Motor neuron (in vitro differentiated cells): ENCODE measurements at places on chromosomes 3 and 15. TPM values are rescaled to one million over a fixed set of nuclear protein-coding genes. Genes with fewer than 3 reads are reported as not detected.

- no peak for ATAC-seq
Observed at GRCh38 chr3:61761694-61762430, 200.5 kb downstream of the PTPRG start.

GRCh38 chr15:33458421-33458820 lies 147.7 kb downstream of the RYR3 start:
- no peak for ATAC-seq

The PARP15 gene
- 0.07 TPM in 2 replicates for total RNA-seq

DNA sequence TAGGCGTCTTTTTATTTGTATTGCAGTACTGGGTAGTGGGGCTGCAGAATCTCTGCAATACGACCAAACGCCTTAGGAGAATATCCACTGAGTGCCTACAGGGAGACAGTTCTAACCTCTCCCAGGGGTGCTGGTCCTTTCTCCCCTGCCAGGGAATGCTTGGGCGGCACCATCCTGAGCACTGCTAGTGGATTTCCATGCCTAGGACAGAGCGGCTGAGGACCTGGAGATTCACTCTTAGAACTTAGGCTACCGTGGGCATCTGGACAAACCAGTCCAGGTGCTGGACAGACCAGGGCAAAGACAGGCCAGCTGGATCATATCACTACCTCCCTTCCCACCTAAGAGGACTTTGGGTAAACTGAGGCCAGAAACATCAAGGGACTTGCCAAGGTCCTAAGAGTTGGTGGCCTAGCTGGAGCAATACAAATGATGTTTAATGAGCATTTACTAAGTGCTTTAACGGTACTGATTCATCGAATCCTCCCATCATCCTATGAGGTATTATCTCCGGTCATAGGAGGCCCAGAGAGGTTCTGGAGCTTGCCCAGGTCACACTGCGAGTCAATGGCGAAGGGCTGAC lies 902 bp downstream of the TMEM44 start:
- no peak for ATAC-seq

GRCh38 chr15:56953790-56954189 lies 35.3 kb downstream of the TCF12 start:
- ATAC-seq: no peak

The CKMT1A gene
- 9.2 and 10.0 TPM in 2 replicates for total RNA-seq

DNA sequence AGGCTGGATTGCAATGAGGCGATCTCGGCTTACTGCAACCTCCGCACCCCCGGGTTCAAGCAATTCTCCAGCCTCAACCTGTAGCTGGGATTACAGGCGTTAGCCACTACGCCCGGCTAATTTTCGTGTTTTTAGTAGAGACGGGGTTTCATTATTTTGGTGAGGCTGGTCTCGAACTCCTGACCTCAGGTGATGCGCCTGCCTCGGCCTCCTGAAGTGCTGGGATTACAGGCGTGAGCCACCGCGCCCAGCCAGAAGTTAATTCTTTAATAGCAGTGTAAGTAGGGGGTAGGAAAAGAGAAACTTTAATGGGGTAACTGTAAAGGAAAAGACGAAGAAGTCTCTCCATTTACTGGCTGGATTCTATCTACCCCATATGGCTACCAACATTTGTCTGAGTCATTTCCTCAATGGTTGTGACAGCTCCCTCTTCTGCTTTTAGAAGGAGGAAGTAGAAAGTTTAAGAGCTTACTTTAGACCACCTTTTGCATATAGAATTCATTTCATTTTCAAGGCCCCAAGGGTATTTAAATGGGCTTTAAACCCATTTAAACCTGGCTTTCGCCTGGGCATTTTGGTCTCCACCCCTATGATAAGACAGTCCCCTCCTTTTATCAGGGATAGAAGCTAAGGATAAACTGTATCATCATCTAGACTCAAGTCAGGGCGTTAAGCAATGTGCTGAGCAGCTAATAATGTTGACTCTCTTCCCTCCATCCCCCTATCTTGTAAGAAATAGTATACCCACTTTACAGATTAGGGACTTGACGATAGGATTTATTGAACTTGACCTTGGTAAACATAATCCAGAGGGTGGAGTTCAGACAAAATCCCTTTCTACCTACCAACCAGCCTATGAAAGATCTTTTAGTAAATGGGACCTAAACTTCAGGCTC lies 1.1 kb upstream of the CDV3 start:
- ATAC-seq: no peak

The COL6A5 gene
- total RNA-seq: not detected in 2 replicates

GRCh38 chr3:152287898-152288576 lies 19.3 kb downstream of the MBNL1 start:
- peak; percentile 29 for ATAC-seq

The INSYN1 gene
- total RNA-seq: 0.70 and 1.1 TPM in 2 replicates

GRCh38 chr3:14274999-14275961 lies 96.7 kb downstream of the LSM3 start:
- no peak for ATAC-seq

GRCh38 chr15:53520996-53521395 lies 238.5 kb downstream of the WDR72 start:
- ATAC-seq: peak; percentile 87

DNA sequence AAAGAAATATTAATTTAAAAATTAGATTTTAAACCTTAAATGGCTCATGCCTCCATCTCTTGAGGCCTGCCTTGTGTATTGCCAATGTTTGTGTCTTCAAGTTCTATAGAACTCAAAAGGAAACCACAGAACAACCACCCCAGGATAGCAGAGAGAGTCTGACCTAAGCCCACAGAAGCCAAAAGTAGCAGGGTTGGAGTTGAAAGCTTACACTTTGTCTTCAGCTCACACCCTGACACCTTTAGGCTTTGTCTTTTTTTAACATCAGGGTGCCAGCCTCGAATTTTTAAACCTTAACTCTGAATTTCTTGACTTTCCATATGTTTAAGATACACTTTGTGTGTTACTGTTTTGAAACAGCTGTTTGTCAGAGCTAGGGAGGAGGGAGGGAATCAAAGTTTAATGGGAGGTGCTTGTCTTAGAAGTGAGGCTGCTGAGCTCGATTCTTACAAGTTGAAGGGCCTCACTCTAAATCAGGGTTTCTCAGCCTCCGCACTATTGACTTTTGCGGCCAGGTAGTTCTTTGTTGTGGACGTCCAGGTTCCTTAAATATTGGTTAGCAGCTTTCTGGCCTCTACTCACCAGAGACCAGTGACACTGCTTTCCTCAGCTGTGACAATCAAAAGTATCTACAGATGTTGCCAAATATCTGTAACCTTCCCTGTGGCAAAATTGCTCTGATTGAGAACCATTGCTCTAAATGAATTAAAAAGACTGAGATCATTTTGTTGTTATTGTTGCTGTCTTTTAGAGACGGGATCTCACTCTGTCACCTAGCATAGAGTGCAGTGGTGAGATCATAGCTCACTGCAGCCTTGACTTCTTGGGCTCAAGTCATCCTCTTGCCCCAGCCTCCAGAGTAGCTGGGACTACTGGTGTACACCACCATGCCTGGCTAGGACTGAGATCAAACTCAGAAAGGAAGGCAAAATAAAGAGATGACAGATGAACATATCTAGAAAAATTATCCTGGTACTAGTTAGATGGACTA lies 139.2 kb upstream of the EOMES start:
- ATAC-seq: no peak

The MORC1 gene
- 0.13 TPM in 1 of 2 replicates, not detected in the other for total RNA-seq

DNA sequence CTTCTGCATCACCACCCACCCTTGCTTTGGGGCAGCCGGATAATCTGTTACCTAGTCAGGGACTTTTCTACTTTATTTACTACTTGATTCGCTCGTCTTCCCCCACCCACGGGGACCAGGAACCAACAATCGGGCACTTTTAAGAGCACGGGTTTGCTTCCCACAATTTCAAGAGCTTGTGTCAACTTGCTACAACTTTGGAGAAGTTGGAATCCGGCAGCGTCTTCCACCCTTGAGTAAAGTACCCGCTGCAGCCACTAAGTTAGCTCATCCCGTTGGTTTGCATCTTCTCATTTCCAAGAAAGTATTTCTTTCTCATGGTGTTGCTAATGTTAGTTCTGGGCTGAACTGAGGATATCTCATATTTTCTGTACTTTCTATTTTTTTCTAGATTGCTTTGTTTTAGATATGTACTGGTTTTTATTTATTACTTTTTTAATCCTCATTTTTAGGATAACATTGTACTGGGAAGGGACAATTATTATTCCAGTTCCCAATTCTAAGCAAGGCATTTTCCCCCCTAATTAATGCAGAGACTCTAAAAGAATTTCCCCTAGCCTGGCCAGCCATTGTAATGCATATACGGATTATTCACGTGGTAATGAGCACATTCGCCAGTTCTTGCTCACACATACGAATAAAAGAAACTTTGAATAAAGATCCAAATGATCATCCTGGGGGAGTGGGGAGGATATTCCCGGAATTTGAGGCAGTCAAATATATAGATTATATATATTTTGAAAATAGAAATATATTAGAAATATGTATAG lies 4.0 kb downstream of the SOX2 start:
- no peak for ATAC-seq

The SAMMSON gene
- 2.6 and 2.8 TPM in 2 replicates for total RNA-seq

The DUSP7 gene
- 7.1 and 8.2 TPM in 2 replicates for total RNA-seq

The LRRC34 gene
- total RNA-seq: 7.0 and 7.1 TPM in 2 replicates

The CD276 gene
- total RNA-seq: 86.2 and 105 TPM in 2 replicates

- ATAC-seq: no peak
Observed at GRCh38 chr15:64687688-64688087, 87.7 kb downstream of the RBPMS2 start.

DNA sequence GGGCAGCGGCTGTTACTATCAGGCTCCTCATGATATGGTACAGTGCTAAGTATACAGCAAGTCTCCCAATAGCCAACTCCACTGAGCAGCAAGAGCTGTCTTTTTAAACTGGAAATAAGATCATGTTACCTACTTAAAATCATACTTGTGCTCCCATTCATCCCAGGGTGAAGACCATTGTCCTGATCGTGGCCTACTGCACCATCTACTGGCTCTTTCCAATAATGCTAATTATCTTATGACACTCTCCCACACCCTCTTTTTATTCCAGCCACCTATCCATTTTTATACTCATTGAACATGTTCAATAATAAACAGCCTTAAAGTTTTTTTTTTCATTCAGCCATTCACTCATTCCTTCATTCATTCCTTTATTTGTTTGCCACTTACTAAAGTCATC lies 117.7 kb downstream of the GBE1 start:
- no peak for ATAC-seq

DNA sequence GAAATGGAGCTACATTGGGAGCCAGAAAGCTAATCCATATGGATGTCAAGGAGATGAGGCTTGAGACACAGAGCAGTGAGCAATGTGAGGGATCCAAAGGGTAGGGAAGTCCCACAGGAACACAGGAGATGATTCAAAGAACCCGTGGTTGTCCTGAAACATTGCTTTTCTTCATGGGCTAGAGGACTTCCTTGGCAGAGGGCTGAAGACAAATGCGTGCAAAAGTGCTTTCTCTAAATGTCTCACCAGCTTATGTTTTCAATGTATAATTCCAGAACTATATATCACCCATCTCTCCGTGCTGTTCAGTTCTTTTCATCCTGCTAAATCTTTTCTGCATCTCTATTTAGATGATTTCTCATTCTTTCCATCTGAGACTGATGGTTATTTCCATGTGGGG lies 46.0 kb upstream of the GOLGA8A start:
- no peak for ATAC-seq

The TMEM158 gene
- 4.4 and 5.2 TPM in 2 replicates for total RNA-seq

DNA sequence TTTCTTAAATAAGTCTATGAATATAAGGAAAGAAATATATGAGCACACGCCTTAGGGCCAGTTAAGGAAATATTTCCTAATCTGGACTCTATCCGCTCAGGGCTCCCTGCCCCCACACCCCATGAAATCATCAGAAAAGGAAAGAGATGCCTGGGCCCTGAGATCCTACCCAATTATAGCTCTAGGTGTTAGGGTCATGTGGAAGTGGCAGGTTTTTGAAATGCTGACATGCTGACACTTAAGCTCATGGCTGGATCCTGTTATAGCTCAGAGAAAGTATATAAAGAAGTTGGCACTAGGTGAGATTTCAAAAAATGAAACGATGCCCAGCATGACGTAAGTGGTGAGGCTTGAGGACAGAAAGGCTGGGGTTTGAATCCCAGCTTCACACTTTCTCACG lies 43.5 kb upstream of the AKAP13 start:
- ATAC-seq: no peak

GRCh38 chr3:66378256-66378655 lies 122.6 kb downstream of the LRIG1 start:
- peak; percentile 16 for ATAC-seq

DNA sequence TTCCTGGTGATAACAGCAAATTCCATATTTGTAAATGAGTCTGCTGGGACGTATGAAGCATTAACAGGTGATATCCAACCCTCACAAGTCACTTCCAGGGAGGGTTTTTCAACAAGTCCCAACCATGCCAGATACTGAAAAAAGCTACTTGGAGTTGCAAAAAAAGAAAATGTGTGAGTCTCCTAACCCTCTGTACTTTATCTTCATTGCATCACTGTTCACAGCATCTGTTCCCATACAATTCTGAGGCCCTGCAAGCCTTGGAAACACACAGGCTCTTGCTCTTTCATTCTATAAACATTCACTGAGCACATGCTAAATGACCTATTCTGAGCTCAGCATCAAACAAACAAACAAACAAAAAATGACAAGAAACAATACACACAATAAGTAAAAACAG lies 120.8 kb downstream of the RFTN1 start:
- no peak for ATAC-seq

The TMEM207 gene
- not detected in 2 replicates for total RNA-seq

DNA sequence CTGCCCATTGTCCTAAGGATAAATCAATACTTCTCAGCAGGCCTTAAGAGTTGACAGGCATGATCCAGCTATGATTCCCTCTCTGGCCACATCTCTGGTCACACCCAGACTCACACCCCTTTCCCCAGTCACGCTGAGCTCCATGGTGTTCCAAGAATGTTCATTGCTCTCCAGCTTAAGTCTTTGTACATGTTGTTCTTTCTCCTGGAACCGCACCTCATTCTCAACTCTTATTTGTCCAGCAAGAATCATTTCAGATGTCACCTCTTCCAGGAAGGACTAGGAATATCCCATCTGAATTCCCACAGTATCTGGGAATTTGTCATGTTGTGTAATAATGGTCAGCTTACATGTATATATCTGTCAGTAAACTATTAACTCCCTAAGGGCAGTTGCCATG lies 118.3 kb upstream of the GALNT15 start:
- no peak for ATAC-seq

DNA sequence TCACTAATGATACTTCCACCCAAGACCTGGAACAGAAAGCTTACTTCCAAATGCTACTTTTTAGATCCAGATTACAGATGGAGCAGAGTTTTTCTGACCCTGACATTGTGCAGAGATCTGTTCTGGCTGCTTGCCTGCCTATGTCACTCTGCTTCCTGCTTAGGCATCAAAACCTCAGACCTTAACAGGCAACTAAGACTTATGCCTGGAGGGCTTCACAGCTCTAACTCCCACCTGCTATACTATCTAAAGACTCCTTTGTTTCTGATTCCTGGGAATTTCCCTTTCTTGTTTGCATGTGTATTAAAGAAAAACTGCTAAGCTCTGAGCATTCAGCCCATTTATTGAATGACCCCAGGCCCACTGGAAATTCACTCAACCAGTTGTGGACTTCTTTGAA lies 157.4 kb upstream of the NPHP3 start:
- no peak for ATAC-seq
